Activated CD4-positive, alpha-beta T cell treated with anti-CD3 and anti-CD28 coated beads, Interleukin-2, Interleukin-4, amounts not matched to agents 100 ng/mL and 50 ng/mL, durations not matched to agents 16 hours and 8 hours (primary cell): ENCODE measurements at places on chromosomes 5 and 9.
A peak's percentile ranks its signal among the peaks of the same experiment; 100 is the strongest.

GRCh38 chr5:127891942-127892341, 188.8 kb downstream of the CCDC192 start:
- DNase-seq = no peak

GRCh38 chr5:142280066-142281007, 44.5 kb downstream of the SPRY4 start:
- no peak for DNase-seq

GRCh38 chr5:5386329-5386728, 36.1 kb upstream of the ICE1 start:
- no peak for DNase-seq

DNA sequence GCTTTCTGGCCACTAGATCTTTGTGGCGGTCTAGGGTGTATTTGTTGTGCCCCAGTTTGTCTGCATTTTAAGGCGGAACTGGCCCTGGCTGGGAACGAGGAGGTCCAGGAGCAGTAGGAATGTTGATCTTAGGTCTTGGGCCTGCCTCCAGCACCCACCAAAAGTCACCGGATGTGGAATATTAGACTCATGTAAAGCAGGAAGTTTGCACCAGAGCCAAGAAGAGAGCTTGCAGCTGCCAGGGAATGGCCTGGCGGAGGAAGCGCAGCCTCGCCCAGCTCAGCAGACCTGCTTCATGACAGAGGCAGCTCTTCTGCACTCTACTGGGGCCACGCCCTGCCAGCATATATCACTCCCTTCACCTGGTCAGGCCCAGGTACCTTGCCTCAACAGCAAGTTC, 3.3 kb downstream of the GPX3 start:
- DNase-seq = no peak

GRCh38 chr5:110751902-110752762, 13.3 kb downstream of the SLC25A46 start:
- DNase-seq = peak; percentile 87

- DNase-seq = no peak
Measured at GRCh38 chr5:170614720-170615119, 110.9 kb downstream of the KCNIP1 start.

DNA sequence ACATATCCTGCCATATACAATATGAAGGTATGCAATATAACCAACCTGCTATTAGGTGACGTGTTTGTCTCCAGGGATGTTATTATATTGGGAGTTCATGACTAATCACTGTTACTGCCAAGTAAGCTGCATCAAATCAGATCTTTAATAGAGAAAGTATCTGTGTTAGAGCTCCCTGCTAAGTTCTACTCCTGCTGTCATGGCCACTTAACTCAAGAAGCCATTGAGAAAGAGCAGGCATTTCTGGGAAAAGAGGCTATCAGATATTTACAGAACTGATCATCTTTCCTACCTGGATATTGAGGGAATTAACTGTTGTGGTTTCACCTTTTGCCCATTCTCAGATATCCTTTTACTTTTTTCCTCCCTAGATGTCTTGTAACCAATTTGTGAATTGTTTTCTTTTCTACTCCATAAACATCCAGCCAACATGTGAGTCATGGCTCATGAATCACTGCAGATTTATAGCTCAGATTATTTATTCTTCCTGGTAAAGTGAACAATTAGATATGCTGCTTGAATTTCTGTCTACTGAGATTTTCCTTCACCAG, 634.8 kb upstream of the FAM174A start:
- no peak for DNase-seq

- DNase-seq = no peak
Measured at GRCh38 chr5:146892231-146892630, 13.7 kb upstream of the PPP2R2B start.

DNA sequence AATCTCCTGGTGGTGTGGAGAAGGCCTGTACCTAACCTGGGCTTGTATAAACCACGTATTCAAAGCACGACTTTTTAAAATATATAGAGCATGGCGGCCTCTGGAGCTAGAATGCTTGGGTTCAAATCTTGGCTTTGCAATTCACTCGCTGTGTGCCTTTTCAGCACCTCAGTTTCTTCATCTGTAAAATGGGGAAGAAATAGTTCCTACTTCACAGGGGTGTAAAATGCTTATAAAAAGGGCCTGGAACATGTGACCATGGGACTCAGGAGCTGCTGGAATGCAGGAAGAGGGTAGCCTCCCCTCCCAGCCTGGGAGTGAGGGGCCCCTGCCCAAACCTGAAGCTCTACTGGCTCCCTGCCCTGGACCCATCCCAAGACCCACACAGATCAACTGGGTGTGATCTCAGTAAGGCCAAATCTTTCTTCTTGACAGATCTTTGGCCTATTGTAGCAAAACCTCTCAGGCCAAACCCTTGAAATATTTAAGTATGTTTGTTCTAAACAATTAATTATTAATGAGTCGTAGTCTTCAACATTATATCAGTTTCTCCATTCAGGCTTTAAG, 269.0 kb downstream of the ZSWIM6 start:
- no peak for DNase-seq

- DNase-seq = no peak
Measured at GRCh38 chr5:172869691-172870090, 35.6 kb downstream of the ERGIC1 start.

- DNase-seq = no peak
Measured at GRCh38 chr9:74643303-74643923, 146.3 kb downstream of the RORB start.
